ENCODE measurements at places on chromosomes 13 and 19.

DNA sequence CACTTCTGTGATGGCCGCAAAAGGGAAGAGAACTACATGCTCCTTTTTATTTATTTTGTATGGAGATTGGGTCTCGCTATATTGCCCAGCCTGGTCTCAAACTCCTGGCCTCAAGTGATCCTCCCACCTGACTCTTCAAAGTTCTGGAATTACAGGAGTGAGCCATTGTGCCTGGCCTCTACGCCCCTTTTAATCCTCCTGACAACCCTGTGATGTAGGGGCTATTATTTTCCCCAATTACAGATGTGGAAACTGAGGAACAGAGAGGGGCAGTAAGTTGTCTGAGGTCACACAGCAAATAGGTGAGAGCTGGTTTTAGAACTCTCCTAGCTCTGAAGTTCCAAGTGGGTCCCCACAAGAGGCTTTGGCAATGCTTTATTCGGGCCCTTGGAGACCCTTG lies 11.7 kb downstream of the TJP3 start:
- DNase-seq: no peak

- DNase-seq: no peak
These were observed 143.5 kb downstream of the RXFP2 start for GRCh38 chr13:31882794-31883193.

DNA sequence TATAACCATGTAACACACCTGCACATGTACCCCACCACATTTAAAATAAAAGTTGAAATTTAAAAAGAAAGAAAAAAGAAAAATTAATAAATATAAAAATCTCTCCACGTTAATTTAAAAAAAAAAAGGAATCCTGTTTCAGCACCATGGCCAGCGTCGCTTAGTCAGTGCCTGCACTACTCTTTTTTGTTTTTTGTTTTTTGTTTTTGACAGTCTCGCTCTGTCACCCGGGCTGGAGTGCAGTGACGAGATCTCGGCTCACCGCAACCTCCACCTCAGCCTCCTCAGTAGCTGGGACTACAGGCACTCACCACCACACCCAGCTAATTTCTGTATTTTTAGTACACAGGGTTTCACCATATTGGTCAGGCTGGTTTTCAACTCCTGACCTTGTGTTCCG lies 835.9 kb downstream of the UQCRFS1 start:
- no peak for DNase-seq

GRCh38 chr19:43628646-43629326 lies 9.4 kb upstream of the ZNF428 start:
- DNase-seq: no peak

DNA sequence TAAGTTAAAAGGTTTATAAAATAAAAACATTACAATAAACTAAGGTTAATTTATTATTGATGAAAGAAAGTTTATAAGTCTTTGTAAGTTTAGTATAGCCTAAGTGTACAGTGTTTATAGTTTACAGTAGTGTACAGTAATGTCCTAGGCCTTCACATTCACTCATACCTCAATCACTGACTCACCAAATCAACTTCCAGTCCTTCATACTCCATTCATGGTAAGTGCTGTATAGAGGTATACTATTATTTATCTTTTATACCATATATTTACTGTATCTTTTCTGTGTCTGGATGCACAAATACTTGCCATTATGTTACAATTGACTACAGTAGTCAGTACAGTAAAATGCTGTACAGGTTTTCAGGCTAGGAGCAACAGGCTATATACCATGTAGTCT lies 490.0 kb downstream of the GPC6 start:
- no peak for DNase-seq

DNA sequence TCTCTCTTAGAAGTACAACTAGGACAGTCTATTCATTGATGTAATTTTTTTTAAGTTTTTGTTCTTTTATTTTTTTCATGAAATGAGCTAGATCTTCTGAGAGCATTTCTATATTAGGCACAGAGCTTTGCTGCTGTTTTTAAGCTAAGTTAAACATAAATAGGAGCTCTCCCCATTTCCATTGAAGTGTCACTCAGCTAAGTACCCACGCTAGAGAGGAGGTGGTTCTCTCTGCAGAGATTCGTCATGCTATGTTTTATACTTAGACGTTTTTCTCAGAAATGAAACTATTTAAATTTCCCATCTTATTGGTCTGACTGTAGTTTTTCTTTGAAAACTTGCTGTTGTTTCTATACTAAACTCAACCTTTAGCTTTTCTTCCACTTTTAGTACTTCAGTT lies 271.5 kb downstream of the PCDH9 start:
- no peak for DNase-seq

GRCh38 chr13:22931576-22931975 lies 249.2 kb upstream of the SGCG start:
- no peak for DNase-seq

DNA sequence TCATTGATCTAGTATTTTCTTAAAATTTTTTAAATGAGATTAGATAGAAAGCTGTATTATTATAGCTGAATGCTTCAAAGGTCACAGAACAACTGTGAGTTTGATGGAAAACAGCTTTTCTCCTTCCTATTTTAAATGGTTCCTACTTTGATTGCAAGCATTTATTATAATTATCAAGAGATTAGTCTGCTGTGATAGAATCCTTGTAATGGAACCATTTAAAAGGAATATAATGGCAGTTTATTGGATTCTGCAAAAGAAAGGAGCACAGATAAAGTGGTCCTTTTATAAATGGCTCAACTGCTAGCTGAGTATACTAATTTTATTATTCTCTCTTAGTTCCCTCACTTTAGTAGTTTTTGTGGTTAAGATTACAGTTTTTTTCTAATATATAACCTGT lies 87.0 kb downstream of the MAB21L1 start:
- no peak for DNase-seq

GRCh38 chr19:45630463-45630862 lies 8.7 kb downstream of the EML2 start:
- peak; percentile 93 for DNase-seq

- DNase-seq: no peak
These were observed 265.7 kb downstream of the ABCC4 start for GRCh38 chr13:95035311-95036109.

GRCh38 chr19:45668342-45668871 lies 386 bp downstream of the GIPR start:
- DNase-seq: no peak

DNA sequence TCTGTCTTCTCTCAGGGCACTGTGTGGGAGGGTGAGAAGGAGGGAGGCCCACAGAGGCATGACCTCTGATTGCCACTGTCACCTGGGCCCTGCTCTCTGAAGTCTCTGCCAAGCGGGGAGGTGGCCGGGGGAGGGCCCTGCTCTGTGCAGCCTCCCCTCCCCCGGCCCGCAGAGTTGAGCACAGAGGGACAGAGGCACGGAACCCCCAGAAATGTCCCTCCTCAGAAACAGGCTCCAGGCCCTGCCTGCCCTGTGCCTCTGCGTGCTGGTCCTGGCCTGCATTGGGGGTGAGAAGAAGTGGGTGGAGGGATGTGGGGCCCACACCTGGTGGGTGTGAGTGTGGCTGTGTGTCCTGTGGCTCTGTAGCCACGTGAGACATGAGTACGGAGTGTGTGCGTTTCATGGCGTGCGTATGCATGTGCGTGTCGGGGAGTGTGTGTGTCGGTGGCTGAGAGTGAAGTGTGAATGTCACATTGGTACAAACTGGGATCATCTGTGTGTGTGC lies at the start of gene APOC4:
Gene APOC4 (plus strand): TSS at position 171 of the 505 bp plus-strand sequence. CDS start 41 bp downstream, at position 212.
- DNase-seq: no peak

DNA sequence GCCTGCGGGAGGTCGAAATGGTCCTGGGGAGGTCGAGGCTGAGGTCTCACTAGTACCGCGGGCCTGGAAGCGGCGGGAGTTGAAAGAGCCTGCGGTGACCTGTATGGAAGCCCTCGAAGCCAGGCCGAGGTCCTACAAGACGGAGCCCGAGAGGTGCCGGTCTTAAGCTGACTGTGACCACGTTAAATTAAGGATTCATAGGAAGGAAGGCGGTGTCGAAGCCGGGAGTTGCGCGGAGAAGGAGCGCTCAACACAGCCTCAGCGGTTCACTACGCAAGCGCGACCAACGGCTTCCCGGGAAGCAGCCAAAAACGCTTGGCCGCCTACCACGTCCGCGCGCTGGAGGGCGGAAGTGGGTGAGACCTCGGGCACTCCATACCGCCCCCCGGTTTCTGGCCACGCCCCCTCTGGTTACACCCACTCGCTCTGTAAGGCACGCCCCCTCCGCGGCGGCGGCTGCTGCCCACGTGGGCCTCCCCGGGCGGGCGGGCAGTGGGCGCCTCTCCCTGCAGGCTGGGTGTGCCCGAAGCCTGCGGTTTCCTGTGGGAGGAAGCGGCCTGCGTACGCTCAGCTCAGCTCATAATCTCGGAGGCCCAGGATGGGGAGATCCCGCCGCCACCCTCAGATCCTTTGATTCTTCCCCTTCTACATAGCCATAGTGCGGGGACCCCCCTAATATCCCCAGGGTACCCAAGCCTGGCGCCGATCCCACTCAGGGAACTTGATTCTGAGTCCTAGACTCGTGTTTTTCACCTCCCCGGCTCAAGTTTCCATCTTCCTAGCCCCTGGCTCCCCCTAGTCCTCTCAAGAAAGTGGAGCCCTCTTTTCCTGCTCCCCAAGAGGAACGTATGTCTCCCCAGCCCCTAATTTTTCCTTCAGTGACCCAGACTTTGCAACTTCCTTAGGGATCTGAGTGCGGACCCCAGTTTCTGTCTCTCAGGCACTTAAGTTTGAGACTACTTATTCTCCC lies 3.4 kb upstream of the EMP3 start:
- DNase-seq: peak; percentile 97

DNA sequence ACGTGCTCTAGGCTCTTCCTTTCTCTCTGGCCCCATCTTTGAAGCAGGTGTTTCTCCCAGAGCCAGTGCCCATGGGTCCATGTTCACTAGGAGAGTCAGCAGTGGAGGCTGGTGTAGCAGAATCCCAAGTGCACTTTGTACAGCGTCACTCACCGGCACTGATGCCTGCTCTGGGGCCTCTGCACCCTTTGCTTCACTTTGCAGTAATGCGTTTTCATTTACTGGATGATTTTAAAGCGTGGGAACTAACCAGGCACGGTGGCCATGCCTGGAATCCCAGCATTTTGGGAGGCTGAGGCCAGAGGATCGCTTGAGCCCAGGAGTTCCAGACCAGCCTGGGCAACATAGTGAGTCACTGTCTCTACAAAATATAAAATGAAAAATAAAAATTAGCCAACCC lies 30.7 kb downstream of the SLC25A42 start:
- no peak for DNase-seq

GRCh38 chr13:26837997-26838396 lies 77.4 kb upstream of the GPR12 start:
- peak; percentile 8 for DNase-seq

DNA sequence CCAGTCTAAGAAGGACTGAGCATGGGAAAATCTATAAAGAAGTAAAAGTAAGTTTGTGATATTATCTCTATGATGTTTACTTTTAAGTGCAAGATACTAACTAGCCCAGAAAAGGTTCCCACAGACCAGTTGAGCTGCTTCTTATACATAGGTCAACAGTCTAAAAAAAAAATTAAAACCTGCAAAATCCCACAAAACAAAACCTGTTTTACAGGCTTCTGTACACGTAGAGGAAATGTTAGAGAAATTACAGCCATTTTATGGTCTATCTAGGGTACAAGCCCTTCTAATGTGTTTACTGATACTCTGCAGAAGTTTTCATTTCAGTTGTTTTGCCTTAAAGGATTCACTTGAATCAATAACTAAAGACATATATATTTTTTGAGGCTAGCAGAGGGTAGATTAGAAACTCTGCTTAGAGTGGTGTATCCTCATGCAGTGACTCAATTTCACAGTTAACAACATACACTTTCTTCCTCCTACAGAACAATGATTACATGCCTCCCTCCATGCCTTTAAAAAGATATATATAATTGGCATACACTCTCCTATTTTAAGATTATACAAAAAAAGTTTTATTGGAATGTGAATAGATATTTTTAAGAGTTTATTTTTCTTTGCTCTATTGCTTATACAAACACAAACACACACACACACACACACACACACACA lies 43.9 kb downstream of the CAB39L start:
- DNase-seq: no peak

GRCh38 chr13:37087486-37087885 lies 18.0 kb downstream of the CSNK1A1L start:
- DNase-seq: no peak

DNA sequence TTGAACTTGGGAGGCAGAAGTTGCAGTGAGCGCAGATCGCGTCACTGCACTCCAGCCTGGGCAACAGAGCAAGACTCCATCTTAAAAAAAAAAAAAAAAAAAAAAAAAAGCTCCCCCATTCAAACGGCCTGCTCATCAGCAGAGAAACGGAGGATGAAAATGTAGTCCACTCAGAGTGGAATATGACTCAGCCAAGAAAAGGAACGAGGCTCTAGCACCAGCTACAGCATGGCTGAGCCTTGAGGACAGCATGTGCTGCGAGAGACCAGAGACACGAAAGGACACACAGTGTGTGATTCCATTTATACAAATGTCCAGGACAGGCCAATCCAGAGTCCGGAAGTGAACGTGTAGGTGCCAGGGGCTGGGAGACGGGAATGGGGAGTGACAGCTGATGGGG lies 18.1 kb upstream of the MIER2 start:
- no peak for DNase-seq

DNA sequence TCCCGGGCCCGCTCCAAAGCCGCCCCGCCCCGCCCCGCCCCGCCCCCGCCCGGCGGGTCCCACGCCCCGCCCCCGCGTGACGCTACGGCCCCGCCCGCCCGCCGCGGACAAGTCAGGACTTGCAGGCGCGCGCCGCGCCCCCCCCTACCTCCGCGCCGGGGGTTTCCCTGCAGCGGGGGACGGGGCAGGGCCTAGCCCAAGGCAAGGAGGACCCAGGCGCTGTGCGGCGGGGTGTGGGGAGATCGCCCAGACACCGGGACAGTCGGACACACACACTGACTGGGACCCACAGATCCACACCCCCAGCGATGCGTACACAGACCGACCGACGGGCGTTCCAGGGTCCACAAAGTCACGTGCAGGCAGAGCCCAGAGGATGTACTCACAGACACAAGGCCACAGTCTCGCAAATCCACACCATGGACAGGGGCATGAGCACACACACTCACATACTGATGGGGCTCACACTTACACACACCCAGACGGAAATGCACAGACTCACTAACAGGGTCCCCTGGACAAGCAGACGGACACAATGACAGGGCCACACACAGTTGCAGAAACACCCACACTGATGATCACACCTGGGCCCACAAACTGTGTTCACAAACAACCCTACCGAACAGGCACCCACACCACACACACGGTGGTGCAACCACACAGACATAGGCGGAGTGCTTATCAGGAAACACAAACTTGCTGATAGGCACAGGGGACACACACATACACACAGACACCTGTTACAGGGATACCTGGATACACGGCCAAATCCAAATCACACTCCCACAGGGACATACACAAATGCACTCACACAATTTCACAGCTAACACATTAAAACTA lies 436 bp upstream of the BBC3 start:
- peak; percentile 78 for DNase-seq

DNA sequence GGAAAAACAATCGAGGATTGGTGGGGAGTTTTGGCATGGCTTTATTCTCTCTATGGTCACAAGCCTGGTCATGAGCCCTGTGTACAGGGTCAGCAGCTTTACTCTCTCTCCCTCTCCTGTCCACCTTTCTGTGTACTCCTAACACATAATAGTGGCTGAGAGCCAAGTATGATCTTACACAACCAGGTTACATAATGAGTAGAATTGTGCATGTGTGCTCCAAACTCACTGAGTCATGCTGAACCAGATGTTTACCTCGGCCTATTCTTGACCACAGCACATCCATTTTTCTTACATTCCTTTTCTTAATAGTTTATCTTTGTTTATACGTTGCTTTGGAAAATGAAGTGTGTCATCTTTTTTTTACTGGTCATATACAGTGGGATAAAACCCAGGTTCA lies 53.1 kb downstream of the ZNF254 start:
- peak; percentile 2 for DNase-seq

- no peak for DNase-seq
These were observed 17.0 kb downstream of the PAK4 start for GRCh38 chr19:39142630-39143029.

- DNase-seq: peak; percentile 8
These were observed 3.7 kb upstream of the CSNK1A1L start for GRCh38 chr13:37109051-37109678.
